ENCODE measurements at places on chromosomes 5 and 9.
A peak's percentile ranks its signal among the peaks of the same experiment; 100 is the strongest.

GRCh38 chr5:89036704-89037489 lies 153.9 kb upstream of the MEF2C start:
- DNase-seq: no peak

GRCh38 chr5:78534148-78534904 lies 114.2 kb downstream of the LHFPL2 start:
- DNase-seq: peak; percentile 59

DNA sequence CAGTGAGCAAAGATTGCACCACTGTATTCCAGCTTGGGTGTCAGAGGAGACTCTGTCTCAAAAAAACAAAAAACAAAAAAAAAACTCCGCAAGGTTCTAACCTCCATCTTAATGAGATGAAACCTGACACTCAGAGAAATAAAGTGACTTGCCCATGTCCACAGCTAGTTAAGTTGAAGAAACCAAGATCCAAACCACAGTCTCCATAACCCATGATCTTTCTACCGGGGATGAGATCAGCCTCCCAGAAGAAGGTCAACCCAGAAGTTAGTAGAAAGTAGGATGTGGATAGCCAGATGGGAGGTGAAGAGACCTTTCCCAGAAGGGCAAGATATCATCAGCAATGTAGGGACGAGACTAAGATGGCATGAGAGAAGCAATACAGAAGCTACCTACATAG lies 140.4 kb upstream of the ADRA1B start:
- DNase-seq: no peak

DNA sequence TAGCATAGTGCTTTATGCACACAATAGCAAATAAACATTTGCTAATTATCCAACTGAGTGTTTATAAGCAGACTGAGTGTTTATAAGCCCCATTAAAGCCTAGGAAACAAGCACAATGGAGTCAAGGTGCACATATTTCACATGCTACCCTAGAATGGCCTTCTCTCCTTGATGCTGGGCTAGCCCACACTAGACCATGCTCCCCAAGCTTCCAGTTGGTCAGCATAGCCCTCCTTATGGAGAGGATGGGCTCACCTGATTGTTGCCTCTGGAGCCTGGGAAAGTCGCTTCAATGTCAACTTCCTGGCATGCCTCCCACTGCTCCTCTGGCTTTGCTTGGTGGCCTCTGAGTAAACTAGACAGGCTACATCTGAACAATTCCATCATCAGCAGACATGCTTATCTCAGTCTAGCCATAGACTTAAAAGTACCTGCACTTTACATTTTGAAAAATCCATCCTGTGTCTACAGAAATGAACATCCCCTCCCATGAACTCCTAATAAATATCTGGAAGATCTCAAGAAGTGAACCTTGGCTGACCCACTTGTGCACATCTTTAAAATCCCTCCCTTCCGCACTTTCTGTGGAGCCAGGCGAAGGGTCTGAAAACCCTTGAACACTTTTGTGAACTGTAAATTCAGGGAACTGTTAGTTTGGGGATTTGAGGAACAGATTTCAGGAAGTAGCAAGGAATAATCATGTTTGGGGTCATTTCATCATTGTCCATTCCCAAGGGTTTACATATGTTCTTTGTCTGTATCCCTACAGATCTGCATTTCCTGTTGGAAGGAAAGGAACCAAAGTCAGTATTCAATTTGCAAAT lies 486.6 kb downstream of the ARHGEF28 start:
- no peak for DNase-seq

GRCh38 chr5:76546497-76547102 lies 76.6 kb downstream of the F2RL2 start:
- no peak for DNase-seq

- no peak for DNase-seq
Observed at GRCh38 chr9:29126783-29127182, 1553.5 kb upstream of the C9orf72 start.

- DNase-seq: no peak
Observed at GRCh38 chr5:61999371-61999770, 306.6 kb upstream of the KIF2A start.

GRCh38 chr5:169296419-169297143 lies 4.4 kb downstream of the SLIT3 start:
- peak; percentile 45 for DNase-seq

GRCh38 chr5:107794741-107795140 lies 124.0 kb upstream of the EFNA5 start:
- no peak for DNase-seq

- no peak for DNase-seq
Observed at GRCh38 chr5:35066260-35066795, 18.6 kb upstream of the AGXT2 start.
